ENCODE measurements at places on chromosomes 7 and 10.

- DNase-seq, result peak; percentile 23
Observed at GRCh38 chr7:35519971-35520809, 174.7 kb downstream of the HERPUD2 start.

DNA sequence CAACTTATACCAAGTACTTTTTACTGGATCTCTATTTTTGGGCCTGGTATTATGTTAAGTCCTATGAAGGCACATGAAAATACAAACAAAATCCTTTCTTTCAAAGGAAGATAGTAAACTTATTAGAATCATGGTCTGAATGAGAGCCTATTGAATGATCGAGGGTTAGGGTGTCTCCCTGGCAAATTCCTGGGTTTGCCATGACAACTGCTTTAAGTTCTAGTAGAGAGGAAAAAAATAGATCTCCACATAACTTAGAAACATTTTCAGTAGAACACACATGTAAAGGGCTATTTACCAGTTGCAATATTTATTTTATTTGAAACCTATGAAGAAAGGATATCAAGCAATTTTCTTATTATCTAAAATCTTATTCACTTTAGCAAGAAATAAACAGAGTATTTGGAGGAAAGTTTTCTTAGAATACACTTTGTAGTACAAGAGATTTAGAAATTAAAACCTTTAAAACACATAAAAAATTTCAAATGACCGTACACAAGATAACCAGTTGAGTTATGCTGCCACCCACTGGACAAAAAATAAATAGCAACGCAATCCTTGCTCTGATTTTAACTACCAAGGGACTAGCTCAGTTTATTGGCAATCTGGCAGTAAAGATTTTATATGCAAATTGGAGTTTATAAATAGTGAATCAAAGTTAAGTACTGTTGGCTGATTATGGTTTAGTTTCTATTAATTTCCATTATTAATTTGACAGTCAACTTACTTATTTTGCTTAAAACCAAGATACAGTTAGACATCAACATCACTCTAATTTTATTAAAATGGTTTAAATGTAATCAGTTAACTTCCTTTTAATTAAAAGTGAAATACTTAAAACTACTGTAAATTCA, 33.9 kb downstream of the CACUL1 start:
- DNase-seq, result peak; percentile 32

- DNase-seq, result no peak
Observed at GRCh38 chr7:103833401-103833800, 156.1 kb downstream of the RELN start.

GRCh38 chr10:133365461-133366129, 7.6 kb downstream of the ECHS1 start:
- no peak for DNase-seq

GRCh38 chr10:62993121-62993520, 140.0 kb upstream of the NRBF2 start:
- no peak for DNase-seq

- no peak for DNase-seq
Observed at GRCh38 chr10:129755158-129755591, 208.9 kb downstream of the EBF3 start.

DNA sequence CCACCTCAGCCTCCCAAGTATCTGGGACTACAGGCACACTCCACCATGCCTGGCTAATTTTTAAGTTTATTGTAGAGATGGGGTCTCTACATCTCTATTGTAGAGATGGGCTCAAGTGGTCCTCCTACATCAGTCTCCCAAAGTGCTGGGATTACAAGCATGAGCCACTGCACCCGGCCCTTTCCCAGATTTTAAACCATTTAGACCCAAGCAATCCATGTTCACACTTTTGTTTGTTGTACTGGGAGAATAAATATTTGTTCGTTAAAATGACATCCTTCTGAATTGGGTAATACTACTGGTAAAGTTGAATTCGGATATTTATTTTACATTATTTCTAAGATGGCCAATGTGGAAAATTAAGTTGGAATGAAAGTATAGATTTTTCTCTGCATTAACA, 52.7 kb downstream of the MINPP1 start:
- DNase-seq, result no peak

GRCh38 chr7:50863053-50863452, 80.4 kb upstream of the GRB10 start:
- no peak for DNase-seq

GRCh38 chr10:11162828-11163599, 145.3 kb downstream of the CELF2 start:
- no peak for DNase-seq

GRCh38 chr10:127292888-127293287, 96.5 kb upstream of the INSYN2A start:
- DNase-seq, result no peak

DNA sequence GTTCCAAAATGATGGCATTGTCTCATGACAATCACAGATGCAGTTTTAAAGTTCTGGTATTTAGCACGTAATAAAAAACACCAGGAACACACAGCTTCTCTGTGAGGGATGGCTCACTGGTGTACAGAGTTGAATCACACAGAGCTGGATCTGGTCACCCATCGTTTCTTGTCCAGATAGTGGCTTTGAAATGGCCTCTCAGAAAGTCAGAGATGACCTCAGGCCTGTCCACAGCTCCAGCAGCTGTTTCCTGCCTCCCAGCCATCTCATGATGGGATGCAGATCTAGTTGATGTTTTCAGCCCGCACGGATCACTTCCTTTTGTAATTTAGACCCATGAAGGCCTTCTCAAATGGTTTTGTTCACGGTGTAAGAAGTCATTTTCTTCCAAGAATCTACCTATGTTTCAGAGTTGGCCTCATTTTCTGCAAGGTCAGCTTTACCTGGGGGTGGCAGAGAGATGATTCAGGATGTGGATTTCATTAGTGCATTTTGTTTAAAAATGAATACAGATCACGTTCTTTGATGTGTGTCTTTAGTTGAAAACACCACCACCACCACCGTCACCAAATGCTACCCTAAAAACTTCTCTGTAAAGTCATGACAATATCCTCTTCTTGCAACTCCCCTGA, 166.2 kb downstream of the SNX10 start:
- DNase-seq, result no peak
